Stomach (tissue), 19 donors: ENCODE measurements at places on chromosomes 16 and 17. TPM values are rescaled to one million over a fixed set of nuclear protein-coding genes. Genes with fewer than 3 reads are reported as not detected.

- no peak for DNase-seq
Measured at GRCh38 chr17:13078591-13079385, 61.0 kb upstream of the ELAC2 start.

GRCh38 chr16:79302731-79303130 is 297.8 kb downstream of the MAF start:
- no peak for DNase-seq

DNA sequence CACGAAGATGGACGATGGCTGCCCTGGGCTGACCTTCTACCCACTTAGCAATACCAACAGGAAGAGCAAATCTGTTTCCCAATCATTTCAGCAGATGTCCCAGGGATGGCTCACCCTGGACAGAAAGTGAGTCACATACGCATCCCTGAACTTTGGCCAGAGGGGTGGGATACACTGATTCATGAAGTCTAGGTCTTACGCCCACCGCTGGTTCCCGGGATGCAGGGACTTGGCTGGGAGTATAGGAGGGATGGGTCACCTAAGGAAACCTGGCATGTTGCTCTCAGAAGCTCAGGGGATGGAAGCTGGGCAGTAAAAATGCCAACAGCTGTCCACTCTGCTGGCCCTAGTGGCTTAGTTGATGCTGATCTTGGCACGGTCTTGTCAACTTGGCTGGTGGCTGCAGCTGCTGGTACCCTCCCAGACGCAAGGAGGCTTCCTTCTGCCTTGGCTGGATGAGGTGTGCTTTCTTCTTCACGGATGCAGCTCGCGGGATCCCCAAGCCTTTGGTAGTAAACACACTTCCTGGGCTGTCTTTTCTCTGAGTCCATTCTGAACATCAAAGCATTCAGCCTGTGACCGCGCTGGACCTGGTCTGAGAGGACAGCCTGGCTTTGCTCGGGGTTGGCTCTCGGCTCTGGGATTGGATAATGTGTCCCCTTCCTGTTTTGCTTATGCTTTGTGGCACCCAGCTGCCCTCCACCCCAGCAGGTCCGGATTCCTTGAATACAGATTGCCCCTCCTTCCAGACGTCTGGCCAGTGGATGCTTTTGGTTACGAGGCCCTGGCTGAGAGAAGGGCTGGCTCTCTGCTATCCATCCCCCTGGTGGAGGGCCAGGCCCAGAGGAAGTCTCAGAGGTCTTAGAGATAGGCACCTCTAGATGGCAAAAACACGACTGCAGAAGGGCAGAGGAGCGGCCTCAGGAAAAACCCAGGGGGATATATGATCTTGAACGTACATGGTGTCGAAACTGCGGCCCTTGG is 71.5 kb downstream of the RAP1GAP2 start:
- DNase-seq, result no peak

DNA sequence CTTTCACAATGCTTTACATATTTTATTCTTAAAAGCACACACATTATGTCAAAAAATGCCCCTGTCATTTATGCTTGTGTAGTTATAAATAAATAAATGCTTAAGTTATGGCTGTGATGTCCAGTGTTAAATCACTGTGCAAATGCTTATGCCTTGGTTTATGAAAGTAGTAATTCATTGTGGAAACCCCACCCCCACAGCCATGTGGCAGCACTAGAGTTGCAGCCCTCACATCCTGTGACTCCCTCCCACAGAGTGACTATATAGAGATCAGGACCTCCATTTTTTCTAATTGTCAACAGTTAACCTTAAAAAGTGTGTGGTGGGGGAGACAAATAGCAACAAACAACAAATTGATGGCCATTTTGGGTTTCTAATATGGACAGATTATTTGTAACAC is 2.4 kb downstream of the SKAP1 start:
- no peak for DNase-seq

DNA sequence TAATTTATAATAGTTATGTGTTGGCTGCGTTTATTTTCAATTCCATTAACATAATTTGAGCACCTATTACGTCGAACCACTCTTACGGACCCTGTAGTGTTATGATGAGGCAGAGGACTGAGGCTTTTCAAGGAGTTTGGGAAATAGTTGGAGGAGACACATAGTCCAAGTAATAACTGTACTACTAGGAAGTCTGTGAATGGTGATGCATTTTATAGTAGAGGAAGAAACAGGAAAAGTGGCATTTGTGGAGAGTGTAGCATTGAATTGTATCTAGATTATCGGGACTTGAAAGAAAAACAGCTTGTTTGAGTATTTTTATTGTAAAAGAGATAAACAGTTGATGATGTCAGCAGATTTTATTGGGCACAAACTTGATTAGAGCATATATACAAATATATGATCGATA is 1.7 kb downstream of the NFATC3 start:
- DNase-seq, result no peak

GRCh38 chr16:686459-687260 is 2.5 kb upstream of the JMJD8 start:
- DNase-seq, result no peak

DNA sequence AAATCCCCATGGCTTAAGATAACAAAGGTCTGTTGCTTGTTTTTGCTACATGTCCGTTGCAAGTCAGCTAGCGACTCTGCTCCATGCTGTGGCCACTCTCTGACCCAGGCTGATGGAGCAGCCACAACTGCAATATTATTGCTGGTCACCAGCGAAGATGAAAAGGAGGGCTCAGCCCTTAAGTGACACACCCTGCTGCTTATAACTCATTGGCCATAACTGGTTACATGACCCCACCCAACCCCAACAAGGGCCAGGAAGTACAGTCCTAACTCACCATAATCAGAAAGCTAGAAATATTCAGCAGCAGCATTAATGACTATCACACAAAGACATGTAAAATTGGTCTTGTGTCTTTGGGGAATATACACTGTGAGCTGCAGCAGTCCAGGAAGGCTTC is 224.3 kb downstream of the SOX9 start:
- no peak for DNase-seq

DNA sequence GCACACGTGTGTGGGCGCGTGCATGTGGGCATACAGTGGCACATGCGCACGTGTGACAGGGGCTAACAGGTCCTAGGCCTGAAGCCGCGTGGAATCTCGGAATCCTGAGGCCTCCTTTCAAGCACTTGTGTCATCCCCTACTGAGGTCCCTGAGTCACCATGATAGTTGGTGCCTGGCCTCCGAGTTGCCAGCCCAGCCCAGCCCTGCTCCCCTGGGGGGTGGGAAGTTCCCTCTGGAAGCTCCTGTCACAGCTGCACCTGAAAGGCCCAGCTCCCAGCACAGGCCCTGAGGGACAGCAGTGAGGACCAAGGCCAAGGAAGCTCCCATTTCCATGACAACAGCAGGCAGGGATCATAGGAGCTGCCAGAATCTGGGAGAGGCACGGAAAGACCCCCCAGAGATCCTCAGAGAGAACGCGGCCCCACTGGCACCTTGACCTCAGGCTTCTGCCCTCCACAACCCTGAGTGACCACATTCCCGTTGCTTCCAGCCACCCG is 35.4 kb upstream of the ENPP7 start:
- no peak for DNase-seq

The PIP4K2B gene
- total RNA-seq, result 99.2 TPM

The ACE gene
- 232 TPM for total RNA-seq

The KRTAP4-6 gene
- not detected for total RNA-seq

The WNT9B gene
- total RNA-seq, result not detected

The SMPD3 gene
- 76.3 TPM for total RNA-seq

The SRCIN1 gene
- total RNA-seq, result 0.29 TPM

The UMOD gene
- total RNA-seq, result not detected

The ADAM11 gene
- not detected for total RNA-seq

The OTOA gene
- not detected for total RNA-seq

The PERCC1 gene
- total RNA-seq, result not detected
